Smooth muscle cell of trachea (primary cell): ENCODE measurements at places on chromosomes 13 and 19. TPM values are rescaled to one million over a fixed set of nuclear protein-coding genes. Genes with fewer than 3 reads are reported as not detected.

INSR gene
- 10.9 and 30.6 TPM in 2 replicates for total RNA-seq

ZNF136 gene
- total RNA-seq = 6.4 and 6.8 TPM in 2 replicates

ZNF507 gene
- total RNA-seq = 10.6 and 13.8 TPM in 2 replicates

NLRP7 gene
- under 0.01 TPM in 1 of 2 replicates, not detected in the other for total RNA-seq

EDDM13 gene
- total RNA-seq = not detected in 2 replicates

ZNF730 gene
- total RNA-seq = 0.33 and 2.6 TPM in 2 replicates

C19orf38 gene
- total RNA-seq = 0.58 and 1.7 TPM in 2 replicates

FFAR2 gene
- total RNA-seq = not detected in 2 replicates

SIAH3 gene
- total RNA-seq = not detected in 2 replicates

ZNF324B gene
- total RNA-seq = 8.4 and 12.1 TPM in 2 replicates

FAM216B gene
- total RNA-seq = not detected in 2 replicates

EEF1AKMT1 gene
- total RNA-seq = 12.4 and 13.4 TPM in 2 replicates

PTPRH gene
- total RNA-seq = 4.5 and 10.9 TPM in 2 replicates

TGFBR3L gene
- total RNA-seq = 0.58 and 4.1 TPM in 2 replicates

OR7A5 gene
- total RNA-seq = not detected in 2 replicates

U2AF2 gene
- total RNA-seq = 100 and 116 TPM in 2 replicates

ZNF582 gene
- 2.6 and 3.6 TPM in 2 replicates for total RNA-seq

TMEM59L gene
- total RNA-seq = 0.29 and 4.6 TPM in 2 replicates

CLEC11A gene
- 64.9 and 117 TPM in 2 replicates for total RNA-seq

ZNF765 gene
- 10.5 and 18.7 TPM in 2 replicates for total RNA-seq

NBEA gene
- 6.8 and 7.4 TPM in 2 replicates for total RNA-seq

CALR3 gene
- total RNA-seq = not detected in 2 replicates

NLRP9 gene
- total RNA-seq = not detected in 2 replicates

ZNF709 gene
- 3.5 and 4.1 TPM in 2 replicates for total RNA-seq

MFSD12 gene
- 50.2 and 174 TPM in 2 replicates for total RNA-seq

NEK5 gene
- total RNA-seq = under 0.01 TPM in 1 of 2 replicates, not detected in the other

ACP7 gene
- under 0.01 and 0.15 TPM in 2 replicates for total RNA-seq

ZNF626 gene
- 13.7 and 14.7 TPM in 2 replicates for total RNA-seq

CCL25 gene
- not detected in 2 replicates for total RNA-seq

IRGQ gene
- total RNA-seq = 11.4 and 11.8 TPM in 2 replicates

IGFL3 gene
- total RNA-seq = not detected in 2 replicates

ZNF442 gene
- total RNA-seq = 3.5 and 3.9 TPM in 2 replicates

ZNF320 gene
- total RNA-seq = 14.8 and 16.2 TPM in 2 replicates

PRTN3 gene
- not detected in 2 replicates for total RNA-seq

APOC1 gene
- 0.58 and 0.99 TPM in 2 replicates for total RNA-seq

TRPC4 gene
- total RNA-seq = 0.15 and 0.66 TPM in 2 replicates

C1QTNF9B gene
- total RNA-seq = 0.33 and 0.44 TPM in 2 replicates

C13orf42 gene
- not detected in 2 replicates for total RNA-seq

DIAPH3 gene
- total RNA-seq = 1.5 and 19.6 TPM in 2 replicates

CDX2 gene
- not detected in 2 replicates for total RNA-seq

LGALS14 gene
- not detected in 2 replicates for total RNA-seq

GIPC3 gene
- under 0.01 TPM in 1 of 2 replicates, not detected in the other for total RNA-seq

KLF5 gene
- total RNA-seq = 0.44 and 0.50 TPM in 2 replicates

KIR2DL1 gene
- total RNA-seq = not detected in 2 replicates

ERF gene
- 26.0 and 31.9 TPM in 2 replicates for total RNA-seq

PDE4A gene
- total RNA-seq = 6.3 and 8.7 TPM in 2 replicates

TTC9B gene
- total RNA-seq = 0.17 TPM in 1 of 2 replicates, not detected in the other

ZGLP1 gene
- total RNA-seq = 0.29 and 0.50 TPM in 2 replicates

PNMA8C gene
- total RNA-seq = under 0.01 and 0.15 TPM in 2 replicates

SLC25A42 gene
- total RNA-seq = 7.9 and 12.4 TPM in 2 replicates

LYPD4 gene
- total RNA-seq = not detected in 2 replicates

ZNF627 gene
- total RNA-seq = 18.9 and 20.4 TPM in 2 replicates

C13orf46 gene
- 0.50 and 0.58 TPM in 2 replicates for total RNA-seq

GJB6 gene
- not detected in 2 replicates for total RNA-seq

ZSCAN1 gene
- total RNA-seq = 0.83 TPM in 1 of 2 replicates, not detected in the other

B3GNT3 gene
- not detected in 2 replicates for total RNA-seq

USF2 gene
- total RNA-seq = 45.2 and 68.0 TPM in 2 replicates

TICAM1 gene
- total RNA-seq = 5.6 and 6.8 TPM in 2 replicates
